Stimulated activated CD4-positive, alpha-beta T cell treated with anti-CD3 and anti-CD28 coated beads, Interleukin-1b, Interleukin-23, amount 100 ng/mL, for 24 hours (primary cell): ENCODE measurements at places on chromosomes 1 and 21.

DNA sequence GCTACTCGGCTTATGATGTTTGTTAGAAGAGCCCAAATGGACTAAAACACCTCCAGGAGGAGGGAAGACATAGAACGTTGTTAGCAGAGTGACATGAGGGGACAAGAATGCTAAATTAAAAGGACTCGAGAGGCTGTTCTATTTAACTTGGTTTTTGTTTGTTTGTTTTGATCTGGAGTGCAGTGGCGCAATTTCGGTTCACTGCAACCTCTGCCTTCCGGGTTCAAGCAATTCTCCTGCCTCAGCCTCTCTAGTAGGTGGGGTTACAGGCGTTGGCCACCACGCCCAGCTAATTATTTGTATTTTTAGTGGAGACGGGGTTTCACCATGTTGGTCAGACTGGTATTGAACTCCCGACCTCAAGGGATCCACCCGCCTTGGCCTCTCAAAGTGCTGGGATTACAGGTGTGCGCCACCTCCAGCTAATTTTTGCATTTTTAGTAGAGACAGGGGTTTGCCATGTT lies 5.1 kb upstream of the HNRNPU start:
- DNase-seq: no peak

- no peak for DNase-seq
Observed at GRCh38 chr1:52461821-52462220, 57.4 kb downstream of the PRPF38A start.

DNA sequence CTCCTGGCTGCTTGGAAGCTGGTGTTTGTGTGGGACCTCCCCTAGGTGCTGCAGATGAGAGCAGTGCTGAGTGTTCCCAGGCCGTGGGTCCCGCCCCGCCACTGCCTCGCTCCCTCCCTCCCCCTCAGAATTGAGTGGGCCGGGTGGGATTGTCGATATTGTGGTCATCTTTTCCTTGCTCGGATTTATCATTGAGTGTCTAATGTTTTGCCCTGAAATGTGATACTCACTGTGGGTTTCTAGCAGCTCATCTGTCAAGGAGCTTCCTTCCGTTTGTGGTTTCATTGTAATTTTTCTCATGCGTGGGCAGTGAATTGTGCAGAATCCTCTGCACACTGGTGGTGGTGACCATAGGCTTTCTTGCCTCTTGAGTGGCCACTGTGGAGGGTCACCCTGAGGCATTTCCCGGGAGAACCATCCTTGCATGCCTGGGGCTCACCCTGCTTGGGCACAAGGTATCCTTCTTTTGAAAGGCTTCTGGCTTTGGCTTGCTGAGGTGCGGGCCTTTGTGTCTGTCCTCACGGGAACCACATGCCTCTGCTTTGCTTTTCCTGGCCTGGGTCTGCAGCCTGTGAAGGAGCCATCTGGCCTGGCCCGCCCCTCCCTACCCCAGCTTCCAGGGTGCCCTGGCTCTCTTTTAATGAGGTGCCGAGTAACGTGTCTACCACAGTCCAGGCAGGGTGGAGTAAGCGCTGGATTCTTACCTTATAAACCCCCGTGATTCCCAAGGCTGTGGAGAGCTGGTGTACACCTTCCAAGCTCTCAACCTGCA lies 25.6 kb downstream of the SLX9 start:
- no peak for DNase-seq

DNA sequence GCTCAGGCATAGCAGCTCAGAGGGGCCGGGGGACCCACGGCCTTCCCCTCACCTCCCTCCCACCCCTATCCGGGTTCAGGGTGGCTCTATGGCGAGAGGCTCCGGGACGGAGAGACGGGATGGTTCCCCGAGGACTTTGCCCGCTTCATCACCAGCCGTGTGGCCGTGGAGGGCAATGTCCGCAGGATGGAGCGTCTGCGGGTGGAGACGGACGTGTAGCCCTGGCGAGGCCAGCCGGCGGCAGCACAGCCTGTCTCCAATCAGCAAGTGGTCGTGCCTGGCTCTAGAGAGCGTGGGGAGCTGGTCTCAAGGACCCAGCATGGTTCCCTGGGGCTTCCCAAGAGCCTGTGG lies 25.9 kb downstream of the ARHGEF16 start:
- DNase-seq: no peak

DNA sequence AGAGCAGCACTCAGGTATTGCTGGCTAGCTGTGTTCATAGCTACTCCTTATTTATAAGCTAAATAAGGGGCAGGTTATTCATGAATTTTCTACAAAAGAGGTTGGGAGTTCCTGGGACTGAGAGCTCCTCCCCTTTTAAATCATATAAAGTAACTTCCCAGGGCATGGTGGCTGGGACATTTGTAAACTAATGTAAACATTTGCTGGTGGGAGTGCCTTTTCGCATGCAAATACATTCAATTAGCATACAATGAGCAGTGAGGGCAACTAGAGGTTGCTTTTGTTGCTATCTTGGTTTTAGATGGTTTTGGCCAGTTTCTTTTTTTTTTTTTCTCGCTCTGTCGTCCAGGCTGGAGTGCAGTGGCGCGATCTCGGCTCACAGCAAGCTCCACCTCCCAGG lies 43.4 kb downstream of the GNPAT start:
- DNase-seq: no peak
